Pancreas (tissue), 10 donors: ENCODE measurements at places on chromosomes 4 and X. TPM values are rescaled to one million over a fixed set of nuclear protein-coding genes. Genes with fewer than 3 reads are reported as not detected.

- no peak for DNase-seq
Observed at GRCh38 chr4:111269439-111269838, 646.6 kb upstream of the PITX2 start.

- DNase-seq: no peak
Observed at GRCh38 chr4:78343682-78344081, 207.9 kb upstream of the ANXA3 start.

Gene MTMR8
- 1.7 TPM for total RNA-seq

- DNase-seq: peak; percentile 50
Observed at GRCh38 chr4:153204728-153205648, 745 bp downstream of the TRIM2 start.

Gene SPANXB1
- not detected for total RNA-seq

GRCh38 chrX:118497180-118497818 lies 1.7 kb downstream of the DOCK11 start:
- no peak for DNase-seq

DNA sequence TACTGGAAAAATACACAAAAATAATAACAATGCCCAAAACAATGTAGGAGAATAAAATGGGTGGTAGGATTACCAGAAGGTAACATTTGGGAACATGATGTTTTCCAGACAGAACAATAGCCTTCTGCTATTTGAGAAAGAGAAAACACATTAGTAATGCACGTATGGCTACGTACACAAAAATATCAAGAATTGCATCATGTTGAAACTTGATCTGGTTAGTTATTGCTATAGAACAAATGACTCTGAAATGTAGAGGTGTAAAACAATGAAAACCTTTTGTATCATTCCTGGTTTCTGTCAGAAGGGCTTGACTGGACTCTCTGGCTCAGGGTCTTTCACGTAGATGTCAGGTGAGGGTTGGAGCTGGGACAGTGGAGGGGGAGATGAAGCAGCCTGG lies 1040.0 kb downstream of the FAT4 start:
- DNase-seq: no peak

- no peak for DNase-seq
Observed at GRCh38 chr4:8047837-8048678, 108.4 kb upstream of the AFAP1 start.

Gene RTL3
- not detected for total RNA-seq

Gene RENBP
- total RNA-seq: 2.1 TPM

Gene GPR34
- 0.87 TPM for total RNA-seq

DNA sequence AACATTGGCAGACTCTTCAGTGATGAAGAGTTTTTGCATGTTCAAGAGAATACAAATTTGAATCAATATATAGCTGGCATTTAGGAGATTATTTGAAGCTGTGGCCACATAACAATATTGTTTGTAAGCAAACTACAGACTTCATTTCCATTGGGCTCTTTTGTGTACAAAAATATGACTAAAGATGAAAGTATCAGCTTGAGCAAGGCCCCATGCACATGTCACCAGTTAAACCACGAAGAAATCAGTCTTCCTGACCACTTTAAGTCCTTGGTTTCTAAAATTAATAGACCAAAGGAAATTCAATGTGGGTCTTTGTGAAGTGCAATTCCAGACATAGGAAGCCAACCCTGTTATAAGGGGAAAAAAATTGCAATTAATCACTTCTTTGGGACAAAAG lies 1664.6 kb upstream of the ADGRL3 start:
- DNase-seq: no peak

Gene RASL11B
- total RNA-seq: 0.19 TPM

DNA sequence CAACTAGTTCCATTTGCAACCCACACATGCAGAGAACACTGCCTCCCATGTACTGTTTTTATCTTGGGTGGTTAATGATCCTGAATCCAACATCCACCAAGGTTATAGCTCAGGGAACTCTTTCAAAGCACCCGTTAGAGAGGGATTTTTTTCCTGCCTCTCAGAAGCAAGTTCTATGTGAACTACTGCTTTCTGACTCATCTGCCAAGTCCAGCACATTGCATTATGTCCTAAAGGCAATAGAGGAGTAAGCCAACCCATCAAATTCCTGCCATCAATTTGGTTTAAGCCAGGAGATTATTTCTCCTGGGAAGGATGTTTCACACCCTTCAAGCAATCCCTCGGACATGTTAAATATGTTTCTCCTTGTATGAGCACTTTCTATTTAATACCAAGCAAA lies 334.5 kb downstream of the GASK1B start:
- DNase-seq: no peak

Gene CLGN
- total RNA-seq: 1.6 TPM

Gene TMPRSS11A
- total RNA-seq: not detected

Gene HPGD
- total RNA-seq: 1.0 TPM

GRCh38 chr4:107509615-107510014 lies 210.4 kb downstream of the PAPSS1 start:
- no peak for DNase-seq

GRCh38 chr4:183936047-183936446 lies 30.9 kb downstream of the STOX2 start:
- no peak for DNase-seq

DNA sequence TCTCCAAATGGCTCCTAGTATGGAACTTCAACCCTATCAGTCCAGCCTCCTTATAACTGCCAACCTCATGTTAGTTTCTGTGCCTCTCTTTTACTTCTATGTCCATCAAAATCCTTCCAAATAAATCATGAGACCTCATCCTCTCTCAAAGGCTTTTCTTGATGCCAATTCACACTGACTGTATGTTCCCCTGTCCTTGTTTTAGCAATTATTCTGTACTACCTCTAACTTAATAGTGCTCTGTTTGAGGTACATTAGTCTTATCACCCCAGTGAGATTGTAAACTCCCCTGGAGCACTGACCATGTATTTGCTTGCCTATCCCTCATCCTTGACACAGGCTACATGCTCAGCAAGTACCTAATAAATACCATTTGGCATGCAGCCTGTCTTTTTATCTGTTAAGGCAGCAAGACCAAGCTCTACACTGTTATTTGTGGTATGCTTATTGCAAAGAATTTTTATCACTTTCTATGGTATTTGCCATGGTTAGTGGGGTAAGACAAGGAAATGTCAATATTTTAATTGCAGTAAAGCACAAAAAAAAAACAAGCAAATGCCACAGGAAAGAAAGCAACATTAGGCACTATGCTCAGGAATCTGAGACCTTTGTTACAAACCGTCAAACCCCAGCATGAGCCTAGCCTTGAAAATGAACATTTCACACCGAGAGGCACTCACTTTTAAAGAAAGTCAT lies 119.2 kb downstream of the SMARCA1 start:
- DNase-seq: no peak

- DNase-seq: no peak
Observed at GRCh38 chr4:98610926-98611676, 47.3 kb downstream of the TSPAN5 start.

DNA sequence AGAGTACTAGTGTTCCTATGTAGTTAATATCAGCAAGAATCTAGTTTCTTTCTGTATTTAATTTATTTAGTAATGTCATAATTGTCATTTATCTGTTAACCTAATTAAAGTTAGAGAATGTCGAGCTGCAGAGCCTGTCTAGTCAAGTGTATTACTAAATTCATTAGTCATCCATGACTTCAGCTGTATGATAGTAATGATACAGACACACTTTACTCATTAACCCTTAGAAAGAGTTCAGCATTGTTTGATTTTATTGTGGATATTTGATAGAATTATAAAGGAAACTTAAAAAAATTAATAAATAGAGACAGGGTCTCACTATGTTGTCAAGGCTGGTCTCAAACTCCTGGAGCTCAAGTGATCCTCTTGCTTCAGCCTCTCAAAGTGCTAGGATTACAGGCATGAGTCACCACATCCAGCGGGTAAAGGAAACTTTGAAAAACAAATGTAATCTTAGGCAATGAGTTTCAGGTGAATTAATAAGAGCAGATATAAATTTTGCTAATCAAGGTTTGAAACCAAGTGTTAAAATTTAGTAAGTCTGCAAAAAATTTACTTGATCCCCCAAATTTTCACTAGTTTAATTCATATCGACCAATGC lies 110.6 kb downstream of the ANK2 start:
- no peak for DNase-seq

DNA sequence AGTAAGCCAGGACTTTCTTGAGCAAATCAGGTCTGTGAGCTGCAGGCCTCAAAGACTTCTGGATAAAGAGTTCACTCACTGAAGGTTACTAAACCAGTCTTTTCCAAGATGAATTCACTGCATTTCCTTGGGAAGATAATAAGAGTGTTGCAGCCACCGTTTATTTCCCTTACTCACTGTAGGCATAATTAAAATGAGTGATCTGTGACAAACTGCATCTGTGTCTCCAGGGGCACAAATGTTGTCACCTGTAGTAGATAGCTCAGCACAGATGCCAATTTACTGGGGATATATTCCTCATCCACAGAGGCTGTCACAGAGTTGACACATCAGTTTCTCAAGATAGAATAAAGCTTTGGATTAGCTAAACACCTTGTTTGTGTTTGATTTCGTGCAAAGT lies 580.2 kb downstream of the SPRY1 start:
- no peak for DNase-seq

- no peak for DNase-seq
Observed at GRCh38 chrX:104712515-104712914, 146.5 kb downstream of the IL1RAPL2 start.

GRCh38 chr4:89134775-89135319 lies 23.5 kb downstream of the TIGD2 start:
- DNase-seq: no peak

DNA sequence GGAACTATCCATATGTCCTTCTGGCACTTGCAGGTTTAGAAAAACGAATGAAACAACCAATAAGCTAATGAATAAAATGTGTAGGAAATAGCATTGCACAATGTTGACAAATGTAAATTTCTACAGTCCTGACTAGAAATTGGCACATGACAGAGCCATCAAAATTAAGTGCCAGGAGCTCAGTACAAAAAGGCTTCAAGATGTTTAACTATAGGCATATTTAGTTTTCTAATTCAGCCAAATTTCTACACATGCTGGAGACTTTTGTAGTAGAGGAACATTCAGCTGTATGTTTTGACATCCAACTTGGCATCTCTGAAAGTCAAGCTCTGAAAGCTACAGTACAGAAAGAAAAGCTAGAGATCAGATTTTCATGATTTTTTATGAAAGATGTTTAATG lies 1999.4 kb upstream of the AGA start:
- no peak for DNase-seq

DNA sequence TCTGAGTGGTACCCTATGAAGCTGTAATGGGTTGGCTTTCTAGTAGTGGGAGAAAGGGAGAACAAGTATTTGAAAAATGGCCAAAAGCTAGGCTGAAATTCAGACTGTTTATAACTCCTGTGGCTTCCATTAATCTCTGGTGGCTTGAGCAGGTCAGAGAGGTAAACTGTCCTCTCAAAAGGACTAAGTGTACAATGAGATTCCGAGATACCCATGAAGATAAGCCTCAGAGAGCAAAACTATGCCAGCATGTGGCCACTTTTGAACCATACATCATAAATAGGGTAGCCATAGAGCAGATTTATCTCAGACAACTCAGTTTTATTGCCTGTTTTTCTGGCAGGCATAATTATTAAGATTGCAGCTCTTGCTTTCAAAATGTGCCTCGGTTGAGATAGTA lies 89.2 kb downstream of the CHRDL1 start:
- no peak for DNase-seq

- DNase-seq: no peak
Observed at GRCh38 chrX:10897768-10898167, 213.4 kb upstream of the HCCS start.

DNA sequence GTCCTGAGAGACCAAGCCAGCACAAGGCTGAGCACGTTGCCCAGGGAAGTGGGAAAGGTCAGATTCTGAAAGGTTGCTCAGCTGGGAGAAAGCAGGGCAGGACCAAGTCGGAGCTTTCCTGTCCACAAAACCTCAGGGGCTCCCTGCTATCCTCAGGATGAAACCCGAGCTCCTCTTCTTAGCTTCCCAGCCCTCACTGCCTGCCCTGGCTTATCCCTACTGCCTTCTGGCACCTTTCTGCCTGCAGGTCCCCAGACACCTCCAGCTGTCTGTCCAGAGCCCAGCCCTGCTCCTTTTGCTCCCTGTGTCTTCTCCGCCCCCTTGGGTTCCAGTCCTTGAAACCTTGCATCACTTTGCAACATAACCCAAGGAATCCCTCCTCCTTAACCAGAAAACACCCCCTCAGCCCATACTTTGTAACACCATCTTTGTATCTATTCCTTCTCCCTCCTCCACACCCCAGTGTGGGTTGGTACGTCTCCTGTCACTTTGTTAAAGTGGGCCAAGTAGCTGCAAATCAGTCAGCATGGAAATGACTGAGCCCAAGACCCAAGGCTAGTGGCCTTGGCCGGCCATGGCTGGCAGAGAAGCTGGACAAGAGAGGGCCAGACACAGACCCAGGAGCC lies 20.0 kb upstream of the PRRG3 start:
- DNase-seq: no peak

DNA sequence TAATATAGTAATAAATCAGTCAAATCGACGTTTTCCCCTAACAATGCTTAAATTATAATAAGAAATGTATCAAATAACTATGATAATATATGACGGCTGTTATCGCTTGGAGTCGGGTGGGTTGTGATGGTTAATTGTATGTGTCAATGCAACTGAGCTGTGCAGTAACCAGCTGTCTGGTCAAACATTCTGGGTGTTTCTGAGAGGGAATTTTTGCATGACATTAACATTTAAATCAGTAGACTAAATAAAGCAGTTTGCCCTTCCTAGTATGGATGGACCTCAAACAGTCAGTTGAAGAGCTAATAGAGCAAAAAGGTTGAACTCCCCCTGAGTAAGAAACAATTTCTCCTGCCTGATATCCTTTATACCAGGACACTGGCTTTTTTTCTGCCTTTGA lies 96.7 kb downstream of the YIPF7 start:
- no peak for DNase-seq

Gene L1CAM
- total RNA-seq: 1.6 TPM

DNA sequence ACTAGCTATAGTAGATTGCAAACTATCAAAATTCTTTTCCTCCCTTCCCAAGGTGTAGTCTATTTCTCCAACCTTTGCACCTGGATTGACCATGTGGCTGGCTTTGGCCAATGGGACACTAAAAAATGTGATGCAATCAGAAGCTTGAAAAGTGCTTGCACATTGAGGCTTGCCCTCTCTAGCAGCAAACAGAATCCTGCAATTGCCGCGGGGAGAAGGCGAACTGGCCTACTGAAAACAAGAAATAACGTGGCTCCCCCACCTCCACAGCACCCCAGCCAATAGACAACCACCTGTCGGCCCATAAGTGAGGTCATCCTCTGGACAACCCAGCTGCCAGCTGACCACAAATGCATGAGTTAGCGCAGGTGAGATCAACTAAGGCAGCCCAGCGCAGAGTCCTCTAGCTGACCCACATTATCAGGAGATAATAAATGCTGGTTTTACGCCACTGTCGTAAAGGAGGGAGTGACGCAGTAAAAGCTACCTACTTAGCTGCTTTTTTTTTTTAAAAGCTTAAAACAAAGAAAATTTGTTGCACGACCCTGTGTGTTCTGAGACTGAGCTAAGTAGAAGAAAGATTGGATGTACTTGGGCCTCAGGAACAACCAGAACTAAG lies 95.2 kb downstream of the GK start:
- no peak for DNase-seq

GRCh38 chr4:56505269-56506130 lies at the start of gene ARL9:
Gene ARL9 (plus strand): TSS chr4:56505791. CDS start chr4:56505863, 72 bp downstream.
- DNase-seq: peak; percentile 39
